Activated T-helper 1 cell treated with anti-CD3 and anti-CD28 coated beads, Interleukin-2, amount 50 U/mL, for 16 hours (primary cell): ENCODE measurements at places on chromosomes 4 and X.

- DNase-seq: no peak
Observed at GRCh38 chrX:13903405-13903804, 86.5 kb upstream of the GPM6B start.

DNA sequence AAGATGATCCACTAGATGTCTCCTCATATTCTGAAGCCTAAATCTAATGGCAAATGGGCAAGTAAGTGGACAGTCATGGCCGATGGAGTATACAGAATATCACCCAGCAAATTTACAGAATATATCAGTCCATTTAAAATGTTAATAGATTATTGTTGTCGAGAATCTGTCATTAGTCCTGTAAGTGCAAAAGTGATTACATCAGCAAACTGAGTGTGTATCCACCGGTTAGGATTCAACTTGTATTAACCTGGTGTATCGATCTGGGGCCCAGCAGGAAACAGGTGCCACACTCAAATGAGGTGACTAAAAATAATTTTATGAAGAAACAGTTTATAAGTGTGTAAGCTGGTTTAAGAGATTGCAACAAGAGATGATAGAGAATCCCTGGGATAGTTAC is 367.9 kb upstream of the FAM47C start:
- no peak for DNase-seq

- DNase-seq: no peak
Observed at GRCh38 chrX:22015139-22015750, 16.9 kb upstream of the PHEX start.

DNA sequence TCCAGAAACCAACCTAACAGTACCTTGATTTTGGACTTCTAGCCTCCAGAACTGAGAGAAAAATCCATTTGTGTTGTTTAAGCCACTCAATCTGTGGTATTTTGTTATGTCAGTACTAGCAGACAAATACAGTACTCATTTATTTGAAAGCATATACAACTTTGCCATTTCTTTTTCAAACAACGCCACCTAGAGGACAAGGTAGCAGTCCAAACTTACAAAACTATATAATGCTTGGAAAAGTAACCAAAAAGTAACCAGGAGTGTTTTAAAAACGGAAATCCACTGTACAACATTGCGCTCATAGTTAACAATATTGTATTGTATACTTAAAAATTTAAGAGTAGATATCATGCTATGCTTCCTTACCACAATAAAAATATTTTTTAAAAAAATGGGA is 37.0 kb upstream of the FGF13 start:
- DNase-seq: no peak

- DNase-seq: no peak
Observed at GRCh38 chrX:149120459-149120858, 384.6 kb downstream of the IDS start.

- no peak for DNase-seq
Observed at GRCh38 chr4:102639598-102639997, 121.2 kb downstream of the MANBA start.

- DNase-seq: no peak
Observed at GRCh38 chr4:157265281-157265680, 44.8 kb downstream of the GRIA2 start.

- DNase-seq: no peak
Observed at GRCh38 chrX:110331444-110332030, 13.7 kb upstream of the AMMECR1 start.

DNA sequence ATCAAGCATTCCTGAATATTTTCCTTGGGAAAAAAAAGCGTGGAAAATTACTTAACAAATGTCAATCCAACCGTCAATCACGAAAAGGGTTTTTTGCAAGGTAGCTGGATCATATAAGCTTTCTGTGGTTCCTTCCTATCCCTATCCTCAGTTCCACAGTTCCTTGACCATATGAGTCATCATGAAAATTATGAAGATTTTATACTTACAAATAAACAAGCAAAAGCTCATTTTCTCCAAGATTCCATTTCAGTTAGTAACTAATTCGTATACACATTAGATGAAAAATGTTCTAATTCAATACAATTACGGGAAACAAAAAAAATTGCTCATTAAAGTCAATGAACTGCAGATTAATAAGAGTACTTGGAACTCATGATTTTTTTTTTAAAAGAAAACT is 228.8 kb downstream of the NSUN7 start:
- DNase-seq: no peak

- no peak for DNase-seq
Observed at GRCh38 chrX:107542040-107542439, 86.3 kb upstream of the PRPS1 start.

DNA sequence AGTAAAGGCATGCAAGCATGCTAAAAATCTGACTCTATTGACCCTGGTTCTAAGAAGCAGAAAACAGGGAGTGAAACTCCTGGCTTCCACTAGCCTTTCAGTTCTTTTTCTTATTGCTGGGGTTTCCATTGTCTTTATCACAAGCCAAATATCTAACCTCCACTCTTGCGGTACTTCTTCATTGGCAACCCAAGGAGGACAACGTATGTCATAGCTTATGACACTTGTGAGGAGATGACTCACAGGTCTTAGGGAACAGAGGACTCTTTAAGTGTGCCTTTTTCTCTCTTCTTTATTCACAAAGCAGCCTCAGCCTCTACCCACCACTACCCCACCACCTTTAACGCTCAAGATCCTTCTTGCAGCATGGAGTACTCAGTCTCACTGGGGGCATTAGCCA is 124.2 kb downstream of the GUCY2F start:
- DNase-seq: no peak

DNA sequence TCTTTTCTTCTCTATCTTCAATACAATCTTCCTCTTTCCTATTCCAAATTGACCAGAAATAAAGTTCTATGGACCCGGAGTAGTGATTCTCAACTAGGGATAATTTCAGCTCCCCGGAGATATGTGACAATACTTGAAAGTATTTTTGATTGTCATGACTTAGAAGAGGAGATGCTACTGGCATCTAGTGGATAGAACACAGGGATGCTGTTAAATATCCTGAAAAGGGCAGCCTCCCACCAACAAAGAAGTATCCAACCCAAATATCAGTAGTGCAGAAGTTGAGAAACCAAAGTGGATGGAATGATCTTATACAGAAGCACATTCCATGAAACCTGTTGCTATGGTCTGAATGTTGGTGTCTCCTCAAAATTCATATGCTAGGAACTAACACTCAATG is 65.7 kb upstream of the NDST3 start:
- no peak for DNase-seq

DNA sequence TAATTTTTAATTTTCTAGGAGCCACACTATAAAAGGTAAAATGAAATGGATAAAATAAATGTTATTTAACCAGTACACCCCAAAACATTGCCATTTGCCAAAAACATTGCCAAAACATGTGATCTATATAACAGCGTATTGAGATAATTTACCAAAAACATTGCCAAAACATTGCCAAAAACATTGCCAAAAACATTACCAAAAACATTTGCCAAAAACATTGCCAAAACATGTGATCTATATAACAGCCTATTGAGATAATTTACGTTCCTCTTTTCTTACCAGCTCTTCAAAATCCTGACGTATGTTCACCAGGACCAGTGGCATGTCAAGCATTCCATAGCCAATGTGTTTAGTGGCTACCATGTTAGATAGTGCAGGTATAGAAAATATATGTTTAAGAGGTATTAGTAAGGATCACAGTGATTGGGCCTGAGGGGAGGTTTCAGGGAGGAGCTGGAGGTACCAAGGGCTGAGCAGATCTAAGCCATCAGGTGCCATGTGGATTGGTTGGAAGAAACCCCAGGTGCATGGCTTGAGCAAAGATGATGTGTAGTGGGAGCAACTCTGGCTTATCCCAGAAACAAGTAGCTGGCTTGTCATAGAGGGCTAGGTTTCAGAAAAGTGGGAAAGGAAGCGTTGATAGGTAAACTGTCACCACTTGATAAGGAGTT is 42.6 kb downstream of the RAPGEF2 start:
- no peak for DNase-seq

- no peak for DNase-seq
Observed at GRCh38 chr4:169327951-169328350, 57.2 kb upstream of the SH3RF1 start.

- no peak for DNase-seq
Observed at GRCh38 chr4:103424853-103425252, 226.7 kb upstream of the CENPE start.

GRCh38 chr4:173821876-173822275 is 291.8 kb upstream of the HAND2 start:
- no peak for DNase-seq

DNA sequence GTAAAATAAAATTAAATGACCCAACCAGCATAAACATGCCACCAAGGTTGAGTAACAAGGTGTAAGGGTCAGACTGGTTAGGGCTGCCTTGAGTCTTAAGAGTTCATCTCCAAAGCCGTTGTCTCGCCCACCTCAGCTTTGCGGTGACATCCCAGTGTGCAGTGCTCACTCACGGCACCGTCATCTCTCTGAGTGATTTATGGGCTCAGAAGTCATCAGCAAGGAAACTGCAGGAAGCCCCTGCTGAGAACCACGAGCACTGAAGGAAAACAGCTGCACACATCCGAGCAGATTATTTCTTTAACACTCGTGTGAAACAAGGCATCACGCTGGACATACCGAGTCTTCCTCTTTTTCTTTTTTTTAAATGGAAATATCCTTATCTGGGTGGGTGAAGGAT is 411.1 kb downstream of the TRIML1 start:
- DNase-seq: no peak

- no peak for DNase-seq
Observed at GRCh38 chr4:41569961-41570360, 32.0 kb downstream of the LIMCH1 start.

DNA sequence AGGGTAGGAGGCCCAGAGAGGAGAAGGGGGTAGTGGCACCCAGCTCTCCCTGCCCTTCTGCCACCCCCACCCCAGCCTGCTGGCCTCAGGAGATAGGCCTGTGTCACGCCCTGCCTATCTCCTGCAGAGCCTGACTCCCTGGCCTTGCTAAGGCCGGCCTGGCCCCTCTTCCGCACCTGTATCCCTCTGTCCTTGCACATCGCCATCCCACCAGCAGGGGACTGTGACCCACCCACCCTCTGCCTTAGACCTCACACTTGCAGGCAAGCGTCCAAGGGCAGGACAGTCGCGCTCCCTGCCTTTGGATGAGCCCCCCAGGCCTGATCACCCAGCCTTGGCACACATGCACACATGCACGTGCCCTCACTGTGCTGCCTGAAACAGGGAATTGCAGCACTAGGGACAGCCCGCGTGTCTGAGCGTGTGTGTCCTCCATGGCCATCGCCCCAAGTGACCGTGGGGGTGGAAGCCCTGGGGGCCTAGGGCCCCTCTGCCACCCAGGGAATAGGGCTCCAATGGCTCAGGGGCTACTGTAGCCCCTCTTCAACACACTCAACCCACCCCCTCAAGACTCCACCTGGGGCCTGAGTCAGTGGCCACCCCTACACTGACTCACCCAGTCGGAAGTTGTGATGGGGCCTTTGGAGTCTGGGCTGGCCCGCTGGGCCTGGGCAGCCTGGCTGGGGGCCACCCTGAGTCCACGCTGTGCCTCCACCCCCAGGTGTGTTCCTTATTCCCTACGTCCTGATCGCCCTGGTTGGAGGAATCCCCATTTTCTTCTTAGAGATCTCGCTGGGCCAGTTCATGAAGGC is 2.1 kb downstream of the SLC6A8 start:
- no peak for DNase-seq

DNA sequence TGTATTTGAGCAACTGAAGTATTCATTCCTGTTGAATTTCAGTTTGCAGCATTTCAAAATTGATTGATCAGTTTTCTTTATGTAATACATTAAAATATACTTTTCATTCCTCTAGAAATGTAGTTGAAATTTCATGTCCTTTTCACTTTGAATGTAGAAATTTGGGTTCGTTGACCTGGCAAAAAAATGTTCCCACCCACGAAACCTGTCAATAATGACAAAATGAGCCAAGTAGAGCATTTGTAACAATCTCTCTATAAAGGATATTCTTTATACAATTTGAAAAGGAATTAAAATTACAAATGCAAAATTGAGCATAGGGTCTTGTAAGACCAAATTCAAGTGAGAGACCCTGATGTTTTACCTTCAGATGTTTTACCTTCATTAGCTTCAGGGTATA is 283.9 kb downstream of the ANKRD50 start:
- no peak for DNase-seq

GRCh38 chrX:74251006-74251930 is 52.7 kb upstream of the ZCCHC13 start:
- no peak for DNase-seq

- no peak for DNase-seq
Observed at GRCh38 chrX:154517101-154517781, 1.2 kb upstream of the FAM3A start.

GRCh38 chrX:52574416-52575275 is 57.8 kb upstream of the XAGE1B start:
- DNase-seq: no peak

DNA sequence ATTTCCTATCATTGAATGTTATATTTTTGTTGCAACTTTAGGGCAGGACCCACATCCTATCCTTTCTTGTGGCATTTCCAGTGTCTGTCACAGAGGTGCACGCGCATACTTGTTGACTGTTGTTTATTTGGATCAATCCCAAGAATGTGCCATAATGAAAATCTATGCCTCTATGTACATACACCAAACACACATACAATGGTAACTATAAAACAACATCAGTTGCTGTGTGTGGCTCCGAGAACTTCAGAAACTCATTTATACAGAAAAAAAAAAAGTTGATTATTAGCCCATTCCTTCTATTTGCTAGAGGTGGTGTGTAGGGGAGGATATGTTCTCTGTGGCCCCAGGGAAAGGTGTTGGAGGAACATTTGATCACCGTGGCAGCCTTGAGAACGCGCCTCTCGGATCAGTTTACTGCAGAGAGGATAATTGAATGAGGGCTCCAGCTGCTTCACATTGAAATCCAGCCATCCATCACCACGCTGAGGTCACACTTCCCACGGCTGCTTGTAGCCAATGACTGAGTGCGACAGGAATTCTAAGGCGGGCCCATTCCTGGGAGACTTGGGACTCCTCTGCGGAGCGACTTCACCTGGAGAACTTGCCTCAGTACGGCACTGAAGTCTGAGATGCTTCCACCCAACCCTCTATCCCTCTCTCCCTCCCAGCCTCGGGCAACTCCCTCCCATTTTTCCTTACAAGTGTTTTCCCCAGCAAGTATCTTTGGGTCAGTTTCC is 19.5 kb downstream of the SMPX start:
- no peak for DNase-seq

DNA sequence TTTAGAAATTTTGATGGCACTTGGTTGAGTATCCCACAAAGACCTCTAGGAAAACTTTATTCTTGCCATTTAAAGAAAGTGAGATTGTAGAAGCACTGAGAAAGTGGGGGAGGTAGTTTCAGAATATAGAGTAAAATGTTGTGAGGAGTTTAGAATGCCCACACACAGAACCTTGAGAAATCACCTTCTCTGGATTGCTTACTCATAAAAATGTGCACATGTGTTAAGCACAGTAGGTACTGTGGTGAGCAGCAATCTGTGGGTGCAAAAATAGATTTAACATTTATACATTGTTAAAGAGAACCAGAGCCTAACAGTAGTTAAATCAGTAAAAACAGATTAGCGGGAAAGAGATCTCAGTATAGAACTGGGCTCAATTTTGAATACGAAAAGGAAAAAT is 201.2 kb upstream of the NWD2 start:
- no peak for DNase-seq
